Suppressor macrophage (primary cell): ENCODE measurements at places on chromosomes 11 and 22.

- DNase-seq = no peak
Observed at GRCh38 chr11:24324211-24324610, 172.6 kb upstream of the LUZP2 start.

- DNase-seq = no peak
Observed at GRCh38 chr11:6778518-6778917, 4.3 kb upstream of the OR2AG1 start.

GRCh38 chr11:112582366-112582765, 321.7 kb upstream of the PLET1 start:
- DNase-seq = no peak

DNA sequence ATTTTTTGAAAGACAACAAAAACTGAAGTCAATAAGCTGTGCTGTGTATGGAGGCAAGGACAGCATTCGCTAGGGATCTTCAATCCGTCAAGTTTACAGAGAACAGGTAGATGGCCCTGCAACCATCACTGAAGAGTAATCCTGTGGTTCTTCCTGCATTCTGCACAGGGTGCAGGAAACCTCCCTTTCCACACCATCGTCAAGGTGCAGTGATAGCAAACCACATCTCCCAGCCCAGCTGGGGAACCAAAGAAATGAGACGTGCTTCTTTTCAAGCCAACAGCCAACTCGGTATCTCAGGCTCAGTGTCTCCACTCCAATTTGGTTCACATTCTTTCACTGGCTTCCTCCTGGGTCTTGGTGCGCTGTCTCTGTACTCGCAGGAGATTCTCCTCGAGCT, 814.5 kb downstream of the OPCML start:
- no peak for DNase-seq

DNA sequence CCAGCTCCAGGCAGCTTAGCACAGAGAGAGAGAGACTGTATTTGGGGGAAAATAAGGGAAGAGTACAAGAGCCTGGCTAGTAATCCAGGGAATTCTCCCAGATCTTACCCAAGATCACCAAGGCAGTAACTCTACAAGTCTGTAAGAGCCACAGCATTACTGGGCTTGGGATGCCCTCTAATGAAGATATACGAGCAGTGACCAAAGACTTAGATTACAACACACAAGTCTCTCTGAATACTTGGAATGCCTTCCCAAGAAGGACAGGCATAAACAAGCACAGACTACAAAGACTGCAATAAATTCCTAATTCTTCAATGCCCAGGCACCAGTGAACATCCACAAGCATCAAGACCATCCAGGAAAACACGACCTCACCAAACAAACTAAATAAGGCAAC, 17.7 kb downstream of the DNAJC24 start:
- no peak for DNase-seq
